Peyer's patch (tissue), 4 donors: ENCODE measurements at places on chromosomes 11 and 22. TPM values are rescaled to one million over a fixed set of nuclear protein-coding genes. Genes with fewer than 3 reads are reported as not detected.

- H3K4me1 ChIP-seq: no peaks in the 10 kb centered on the region
- no peaks in the 10 kb centered on the region for H3K36me3 ChIP-seq
- no peaks in the 10 kb centered on the region for H3K27me3 ChIP-seq
These were observed 44.4 kb downstream of the SVIP start for GRCh38 chr11:22785251-22785650.

GRCh38 chr11:19380375-19380774, 139.6 kb upstream of the E2F8 start:
- H3K27me3 ChIP-seq: no peaks in the 10 kb centered on the region
- H3K27ac ChIP-seq: no peak overlapping the region
- no peaks in the 10 kb centered on the region for H3K4me1 ChIP-seq
- H3K4me3 ChIP-seq: no peak overlapping the region

- H3K36me3 ChIP-seq: no peaks in the 10 kb centered on the region
- no peak overlapping the region for H3K4me3 ChIP-seq
- H3K27me3 ChIP-seq: no peaks in the 10 kb centered on the region
- no peak for DNase-seq
- H3K27ac ChIP-seq: no peak overlapping the region
- H3K4me1 ChIP-seq: no peaks in the 10 kb centered on the region
These were observed 74.2 kb downstream of the DGCR2 start for GRCh38 chr22:19047993-19048392.

GRCh38 chr11:77106321-77106720, 3.7 kb downstream of the OMP start:
- H3K4me3 ChIP-seq: no peak overlapping the region
- peaks cover 14% of the 10 kb centered on the region for H3K4me1 ChIP-seq
- H3K27me3 ChIP-seq: no peaks in the 10 kb centered on the region
- H3K27ac ChIP-seq: peak overlapping the region; percentile 12
- peaks cover 11% of the 10 kb centered on the region for H3K36me3 ChIP-seq

DNA sequence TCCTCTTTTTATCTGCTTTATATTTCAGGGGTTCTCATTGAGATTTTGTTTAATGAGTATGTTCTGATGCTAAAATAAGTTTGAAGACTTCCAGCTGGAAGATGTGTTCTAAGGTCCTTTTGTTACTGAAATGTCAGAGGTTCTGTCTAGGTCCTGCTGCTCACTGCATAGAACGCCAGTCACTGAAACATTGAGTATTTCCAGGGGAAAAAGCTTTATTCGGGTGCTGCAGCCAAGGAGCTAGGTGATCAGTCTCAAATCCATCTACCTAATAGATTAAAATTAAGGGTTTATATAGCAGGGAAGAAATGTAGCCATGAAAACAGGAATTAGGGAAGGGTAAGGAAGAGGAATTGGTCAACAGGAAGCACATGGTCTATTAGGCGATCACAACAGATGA, 19.7 kb downstream of the SVIP start:
- H3K36me3 ChIP-seq: no peaks in the 10 kb centered on the region
- DNase-seq: no peak
- H3K4me3 ChIP-seq: no peak overlapping the region
- no peaks in the 10 kb centered on the region for H3K27me3 ChIP-seq

DNA sequence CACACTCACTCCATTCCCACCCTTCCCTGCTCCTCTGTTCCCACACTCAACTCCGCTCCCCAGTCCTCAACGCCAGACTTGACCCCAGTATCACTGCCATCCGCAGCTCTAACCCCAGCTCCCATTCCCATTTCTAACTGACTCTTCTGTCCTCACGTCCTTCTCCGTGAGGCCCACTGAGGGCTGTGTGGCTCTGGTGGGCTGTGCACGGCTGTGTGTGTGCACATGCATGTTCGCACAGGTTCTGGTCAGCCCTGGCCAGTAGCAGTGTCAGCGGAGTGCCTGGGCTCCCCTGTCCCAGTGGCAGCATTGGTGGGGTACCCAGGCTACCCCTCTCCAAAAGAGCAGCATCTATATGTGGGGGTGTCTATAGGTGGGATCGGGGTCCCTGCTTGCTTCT, 5.0 kb downstream of the CAPN1 start:
- H3K4me1 ChIP-seq: peaks cover 7% of the 10 kb centered on the region
- H3K27ac ChIP-seq: no peak overlapping the region
- no peak for DNase-seq
- H3K36me3 ChIP-seq: no peaks in the 10 kb centered on the region

GRCh38 chr11:9263840-9264315, 1.3 kb downstream of the DENND5A start:
- peak overlapping the region; percentile 81 for H3K4me3 ChIP-seq
- peak overlapping the region; percentile 79 for H3K27ac ChIP-seq
- H3K36me3 ChIP-seq: no peaks in the 10 kb centered on the region

DNA sequence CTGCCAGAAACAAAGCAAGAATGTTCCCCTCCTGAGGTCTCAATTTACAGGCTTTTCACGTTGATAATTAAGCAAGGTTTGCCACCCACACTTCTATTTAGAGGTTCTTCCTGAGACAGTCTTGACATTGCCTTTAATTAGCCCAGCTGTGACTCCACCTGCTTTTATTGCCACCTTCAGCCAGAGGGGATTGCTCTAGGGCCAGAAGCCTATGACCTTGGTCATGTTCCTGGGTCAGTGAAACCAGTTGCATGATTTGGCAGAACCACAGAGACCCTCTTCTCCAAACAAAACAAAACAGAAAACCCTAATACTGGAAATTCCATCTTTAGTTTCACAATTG, 89.8 kb downstream of the APIP start:
- no peak overlapping the region for H3K4me3 ChIP-seq
- no peak for DNase-seq
- peak overlapping the region; percentile 28 for H3K27ac ChIP-seq
- no peaks in the 10 kb centered on the region for H3K27me3 ChIP-seq
- peaks cover 14% of the 10 kb centered on the region for H3K4me1 ChIP-seq
- H3K36me3 ChIP-seq: no peaks in the 10 kb centered on the region

DNA sequence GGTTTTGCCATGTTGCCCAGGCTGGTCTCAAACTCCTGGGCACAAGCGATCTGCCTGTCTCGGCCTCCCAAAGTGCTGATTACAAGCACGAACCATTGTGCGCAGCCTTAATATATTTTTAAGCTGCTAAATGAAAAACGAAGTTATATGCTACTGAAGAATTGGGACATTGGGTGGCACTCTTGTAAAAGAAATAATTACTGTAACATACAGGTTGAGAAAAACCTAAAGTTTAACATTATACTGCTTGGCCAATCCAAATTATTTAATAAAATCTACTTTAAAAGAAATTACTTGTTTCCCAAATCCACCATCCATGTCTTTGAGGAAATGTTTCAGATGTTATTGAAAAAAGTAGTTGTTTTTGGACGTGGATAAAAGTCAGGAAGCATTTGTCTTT, 37.9 kb upstream of the ARHGAP32 start:
- H3K4me3 ChIP-seq: no peak overlapping the region
- H3K27ac ChIP-seq: no peak overlapping the region
- H3K27me3 ChIP-seq: no peaks in the 10 kb centered on the region
- H3K4me1 ChIP-seq: no peaks in the 10 kb centered on the region
- no peak for DNase-seq

DNA sequence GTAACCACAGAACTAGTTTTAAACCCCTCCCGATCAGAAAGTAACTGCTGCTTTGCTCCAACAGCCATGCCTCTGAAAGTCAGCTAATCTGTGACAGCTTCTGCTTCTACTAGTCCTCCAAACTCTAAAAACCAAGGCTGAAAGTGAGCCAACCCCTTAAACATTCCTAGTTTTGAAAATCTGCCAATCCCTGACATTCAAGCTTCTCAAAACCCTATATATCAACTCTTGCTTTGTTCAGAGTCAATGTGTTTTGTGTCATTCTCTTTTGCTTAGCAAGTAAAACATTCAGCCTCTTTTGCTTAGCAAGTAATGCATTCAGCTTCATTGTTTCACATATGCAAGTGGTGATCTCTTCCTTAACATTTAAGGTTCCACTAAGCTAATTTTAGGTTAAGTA, 56.9 kb downstream of the ATG16L2 start:
- H3K27ac ChIP-seq: no peak overlapping the region
- no peaks in the 10 kb centered on the region for H3K36me3 ChIP-seq
- no peaks in the 10 kb centered on the region for H3K4me1 ChIP-seq
- no peaks in the 10 kb centered on the region for H3K27me3 ChIP-seq
- no peak overlapping the region for H3K4me3 ChIP-seq

GRCh38 chr11:66142370-66143263, 72.5 kb downstream of the PACS1 start:
- no peak overlapping the region for H3K27ac ChIP-seq
- DNase-seq: no peak
- H3K27me3 ChIP-seq: no peaks in the 10 kb centered on the region

- H3K4me1 ChIP-seq: no peaks in the 10 kb centered on the region
- no peaks in the 10 kb centered on the region for H3K27me3 ChIP-seq
- H3K27ac ChIP-seq: no peak overlapping the region
- no peak for DNase-seq
- no peak overlapping the region for H3K4me3 ChIP-seq
- no peaks in the 10 kb centered on the region for H3K36me3 ChIP-seq
These were observed 51.4 kb downstream of the PKNOX2 start for GRCh38 chr11:125215976-125216375.

DNA sequence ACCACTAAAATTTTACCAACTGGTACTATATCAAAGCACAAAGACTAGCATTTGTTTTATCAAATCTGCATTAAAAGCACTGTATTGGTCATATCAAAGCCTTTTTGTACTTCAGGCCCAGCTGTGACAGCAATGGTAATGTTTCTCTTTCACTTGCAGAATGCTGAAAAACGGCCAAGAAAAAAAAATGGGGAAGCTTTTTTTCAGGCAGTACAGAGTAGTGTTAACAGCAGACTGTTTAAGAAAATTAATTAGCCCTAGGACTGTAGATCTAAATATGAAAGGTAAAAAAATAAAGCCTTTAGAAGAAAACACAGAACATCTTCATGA, 33.3 kb downstream of the DENND5A start:
- H3K36me3 ChIP-seq: no peaks in the 10 kb centered on the region
- H3K27me3 ChIP-seq: no peaks in the 10 kb centered on the region
- H3K4me1 ChIP-seq: no peaks in the 10 kb centered on the region
- H3K27ac ChIP-seq: no peak overlapping the region
- no peak overlapping the region for H3K4me3 ChIP-seq
- DNase-seq: no peak

GRCh38 chr11:4480577-4481239, 1.7 kb upstream of the OR52K1 start:
- H3K4me3 ChIP-seq: no peak overlapping the region
- no peaks in the 10 kb centered on the region for H3K27me3 ChIP-seq
- no peak overlapping the region for H3K27ac ChIP-seq
- no peaks in the 10 kb centered on the region for H3K4me1 ChIP-seq
- DNase-seq: no peak

GRCh38 chr22:20580179-20580578, 72.8 kb downstream of the MED15 start:
- H3K27ac ChIP-seq: no peak overlapping the region
- H3K4me3 ChIP-seq: no peak overlapping the region
- peaks cover 100% of the 10 kb centered on the region for H3K36me3 ChIP-seq
- DNase-seq: no peak

DNA sequence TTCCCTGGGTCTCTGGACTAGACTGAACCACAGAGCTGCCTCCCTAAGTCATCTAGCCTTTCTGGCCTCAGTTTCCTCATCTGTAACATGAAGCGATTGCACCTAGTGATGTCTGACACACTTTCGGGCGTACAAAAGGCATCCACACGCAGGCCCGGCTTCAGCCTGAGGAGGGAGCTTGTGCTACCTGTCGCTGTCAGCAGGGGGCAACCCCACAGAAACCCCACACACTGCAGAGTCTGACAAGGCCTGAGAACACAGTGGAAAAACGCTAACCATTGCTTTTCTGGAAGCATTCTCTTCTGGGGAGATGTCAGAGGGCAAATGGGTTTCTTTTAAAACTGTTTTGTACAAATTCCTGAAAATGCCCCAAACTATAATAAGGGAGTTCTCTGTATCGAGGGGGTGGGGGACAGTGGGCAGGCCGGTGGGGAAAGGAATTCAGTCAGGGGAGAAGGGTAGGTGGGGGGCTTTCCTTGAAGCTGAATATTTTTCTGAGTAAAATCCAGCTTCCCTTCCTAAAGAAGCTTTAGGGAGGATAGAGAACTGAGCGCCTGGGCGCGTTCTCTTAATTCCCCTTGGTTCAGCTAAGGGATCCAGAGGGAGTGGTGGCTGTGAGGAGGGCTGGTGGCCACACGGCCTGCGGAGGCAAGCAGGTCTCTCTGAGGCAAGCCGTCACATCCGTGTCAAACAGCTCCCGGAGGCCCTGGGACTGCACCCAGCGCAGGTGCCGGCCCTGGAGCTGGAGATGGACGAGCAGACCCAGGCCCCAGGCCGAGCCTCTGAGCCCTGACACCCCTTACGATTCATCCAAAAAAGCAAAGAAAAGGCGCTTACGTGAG, 533 bp downstream of the ELF5 start:
- no peaks in the 10 kb centered on the region for H3K36me3 ChIP-seq
- no peak overlapping the region for H3K4me3 ChIP-seq
- no peaks in the 10 kb centered on the region for H3K27me3 ChIP-seq
- peak; percentile 74 for DNase-seq

GRCh38 chr11:125241104-125241503, 76.6 kb downstream of the PKNOX2 start:
- H3K27ac ChIP-seq: no peak overlapping the region
- no peaks in the 10 kb centered on the region for H3K4me1 ChIP-seq
- H3K4me3 ChIP-seq: no peak overlapping the region

DNA sequence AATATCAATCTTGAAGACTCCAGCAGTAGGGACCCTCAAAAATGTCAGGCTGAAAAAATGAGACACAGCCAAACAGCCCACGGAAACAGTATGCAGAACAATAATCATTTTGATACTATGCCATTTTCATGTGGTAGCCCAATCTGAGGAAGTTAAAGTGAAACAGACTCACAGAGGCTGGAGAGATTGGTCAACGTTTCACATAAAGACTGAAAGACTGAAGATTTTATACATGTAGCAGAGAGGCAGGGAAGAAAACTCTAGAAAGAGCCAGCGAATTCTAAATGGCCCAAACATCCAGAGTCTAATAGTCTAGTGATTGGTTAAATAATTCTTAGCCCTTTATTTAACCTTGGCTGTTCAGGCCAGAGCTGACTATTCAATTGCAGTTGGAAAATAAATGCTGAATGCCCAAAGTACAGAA, 49.4 kb downstream of the MAML2 start:
- H3K27ac ChIP-seq: no peak overlapping the region
- DNase-seq: no peak
- H3K4me3 ChIP-seq: no peak overlapping the region
- H3K27me3 ChIP-seq: no peaks in the 10 kb centered on the region
- no peaks in the 10 kb centered on the region for H3K36me3 ChIP-seq

GRCh38 chr11:118547132-118547531, 16.1 kb downstream of the TMEM25 start:
- no peak overlapping the region for H3K4me3 ChIP-seq
- H3K4me1 ChIP-seq: no peaks in the 10 kb centered on the region
- no peak overlapping the region for H3K27ac ChIP-seq
- H3K27me3 ChIP-seq: no peaks in the 10 kb centered on the region

- no peaks in the 10 kb centered on the region for H3K4me1 ChIP-seq
- no peak for DNase-seq
- H3K27ac ChIP-seq: no peak overlapping the region
- no peaks in the 10 kb centered on the region for H3K27me3 ChIP-seq
These were observed 302.7 kb downstream of the DDX10 start for GRCh38 chr11:108967571-108967970.

Gene SEC14L6
- not detected for total RNA-seq

Gene VPREB1
- not detected for total RNA-seq

Gene OR5A1
- total RNA-seq: not detected

Gene HYOU1
- total RNA-seq: 97.7 TPM

Gene SHANK3
- 7.8 TPM for total RNA-seq

Gene CAT
- 81.0 TPM for total RNA-seq

Gene KRTAP5-2
- not detected for total RNA-seq

Gene PANX1
- 10.9 TPM for total RNA-seq

Gene UCP3
- total RNA-seq: 3.4 TPM
